Activated naive CD8-positive, alpha-beta T cell treated with anti-CD3 and anti-CD28 coated beads for 36 hours (primary cell): ENCODE measurements at places on chromosomes 16 and 17. TPM values are rescaled to one million over a fixed set of nuclear protein-coding genes. Genes with fewer than 3 reads are reported as not detected.

GRCh38 chr16:12458591-12459358 is 344.9 kb downstream of the CPPED1 start:
- DNase-seq, result peak; percentile 38
- H3K27ac ChIP-seq, result peak overlapping the region; percentile 68
- peak overlapping the region; percentile 49 for H3K4me3 ChIP-seq
- H3K27me3 ChIP-seq, result no peaks in the 10 kb centered on the region

- H3K27ac ChIP-seq, result no peak overlapping the region
- H3K36me3 ChIP-seq, result no peaks in the 10 kb centered on the region
- DNase-seq, result no peak
- H3K4me1 ChIP-seq, result no peaks in the 10 kb centered on the region
- H3K27me3 ChIP-seq, result no peaks in the 10 kb centered on the region
These were observed 688.2 kb upstream of the KIF2B start for GRCh38 chr17:53134548-53134947.

- no peak overlapping the region for H3K4me3 ChIP-seq
- H3K4me1 ChIP-seq, result peaks cover 21% of the 10 kb centered on the region
- H3K27me3 ChIP-seq, result no peaks in the 10 kb centered on the region
- H3K36me3 ChIP-seq, result peaks cover 1% of the 10 kb centered on the region
- peak; percentile 75 for DNase-seq
These were observed 61.0 kb upstream of the RBL2 start for GRCh38 chr16:53372992-53373871.

DNA sequence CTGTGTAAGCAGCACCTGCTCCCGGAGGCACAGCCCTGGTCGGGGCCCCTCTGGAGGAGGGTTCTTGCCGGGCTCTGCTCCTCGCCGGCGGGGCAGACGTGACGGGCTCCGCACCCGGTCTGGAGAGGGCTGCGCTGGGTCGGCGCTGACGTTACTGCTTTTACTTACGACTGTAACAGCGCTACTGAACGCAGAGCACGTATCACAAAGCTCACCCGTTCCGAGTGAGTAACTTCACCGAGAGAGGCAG is 1.3 kb upstream of the RAB40C start:
- peak overlapping the region; percentile 93 for H3K4me3 ChIP-seq
- DNase-seq, result peak; percentile 73
- peaks cover 7% of the 10 kb centered on the region for H3K27me3 ChIP-seq
- H3K4me1 ChIP-seq, result peaks cover 23% of the 10 kb centered on the region
- H3K36me3 ChIP-seq, result peaks cover 11% of the 10 kb centered on the region

DNA sequence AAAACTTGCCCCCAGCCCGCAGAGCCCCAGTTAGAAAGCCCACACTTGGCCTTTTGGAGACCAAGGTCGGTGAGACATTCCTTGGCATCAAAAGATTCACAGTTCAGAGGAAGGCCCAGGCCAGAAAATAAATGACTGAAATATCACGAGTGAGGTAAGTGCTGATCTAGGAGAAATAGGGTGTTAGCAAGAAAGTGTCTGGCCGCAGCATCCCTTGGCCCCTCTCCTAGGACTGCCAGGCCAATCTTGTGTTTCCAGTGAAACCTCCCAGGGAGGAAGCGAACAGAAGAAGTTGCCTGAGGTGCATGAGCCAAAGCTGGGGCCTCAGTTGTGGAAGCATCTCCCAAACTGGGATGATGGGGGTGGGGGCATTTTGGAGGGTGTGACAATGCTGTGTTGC is 22.5 kb upstream of the NSMCE1 start:
- H3K27me3 ChIP-seq, result no peaks in the 10 kb centered on the region
- H3K36me3 ChIP-seq, result peaks cover 3% of the 10 kb centered on the region
- peak overlapping the region; percentile 25 for H3K27ac ChIP-seq
- peaks cover 21% of the 10 kb centered on the region for H3K4me1 ChIP-seq

- DNase-seq, result no peak
- no peaks in the 10 kb centered on the region for H3K36me3 ChIP-seq
- H3K4me1 ChIP-seq, result no peaks in the 10 kb centered on the region
- no peaks in the 10 kb centered on the region for H3K27me3 ChIP-seq
- no peak overlapping the region for H3K27ac ChIP-seq
These were observed 467.7 kb downstream of the CDH11 start for GRCh38 chr16:64654178-64654577.

KRTAP4-4 gene
- not detected for total RNA-seq

SHISA9 gene
- total RNA-seq, result not detected

SLC38A8 gene
- total RNA-seq, result not detected
